ENCODE measurements at places on chromosomes 6 and 20.
A peak's percentile ranks its signal among the peaks of the same experiment; 100 is the strongest.

DNA sequence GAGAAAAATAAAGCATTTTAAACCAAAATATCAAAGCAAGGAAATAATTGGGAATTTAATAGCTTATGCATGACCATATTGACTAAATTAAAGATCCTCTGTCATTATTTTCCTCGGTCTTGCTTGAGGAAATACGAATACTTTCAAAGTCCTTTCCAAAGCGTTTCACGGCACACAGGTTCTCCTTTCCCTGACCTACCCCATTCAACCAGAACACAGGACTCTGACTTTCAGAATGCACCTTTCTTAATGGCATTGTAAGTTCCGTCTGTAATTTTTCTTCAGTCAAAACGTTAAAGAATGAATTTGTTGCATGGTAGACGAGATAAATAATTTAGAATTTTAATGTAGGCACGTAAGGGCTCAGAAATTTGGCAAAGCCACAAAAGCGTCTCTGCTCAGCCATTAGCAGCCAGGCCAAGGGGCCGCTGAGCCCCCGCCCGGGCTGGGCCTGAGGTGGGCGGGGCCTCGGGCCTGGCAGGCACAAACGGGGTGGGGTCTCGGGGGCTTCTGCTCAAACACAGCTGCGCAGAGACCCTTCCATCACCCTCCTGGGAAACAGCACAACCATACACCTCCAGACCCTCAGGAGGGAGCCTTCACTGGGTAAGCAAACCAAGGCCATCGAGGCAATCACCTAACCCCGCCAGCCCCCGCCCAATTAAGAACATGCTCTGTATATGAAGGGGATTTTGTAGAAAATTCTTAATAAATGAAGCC lies 3.4 kb downstream of the NEDD9 start:
- DNase-seq: no peak

DNA sequence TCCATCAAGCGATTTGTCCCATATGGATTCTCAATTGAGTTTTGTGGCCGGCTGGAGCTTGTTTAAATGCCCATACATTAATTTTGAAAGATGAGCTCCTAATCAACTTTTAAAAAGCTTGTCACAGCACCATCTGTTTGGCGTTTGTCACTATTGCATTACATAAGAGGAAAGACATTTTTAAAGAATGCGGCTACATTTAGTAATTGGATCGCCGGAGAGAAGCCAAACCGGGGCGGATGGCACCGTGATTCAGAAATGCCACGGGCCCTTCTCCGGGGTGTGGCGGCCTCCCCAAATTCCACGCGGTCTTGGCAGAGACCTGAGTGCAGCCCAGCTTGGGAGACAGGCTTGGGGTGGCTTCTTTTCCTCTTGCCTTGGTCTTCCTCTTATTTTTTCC lies 67.7 kb upstream of the ZNFX1 start:
- no peak for DNase-seq

- DNase-seq: no peak
Observed at GRCh38 chr6:6461138-6461537, 127.4 kb upstream of the LY86 start.

- DNase-seq: no peak
Observed at GRCh38 chr20:58453391-58453790, 61.8 kb downstream of the APCDD1L start.

DNA sequence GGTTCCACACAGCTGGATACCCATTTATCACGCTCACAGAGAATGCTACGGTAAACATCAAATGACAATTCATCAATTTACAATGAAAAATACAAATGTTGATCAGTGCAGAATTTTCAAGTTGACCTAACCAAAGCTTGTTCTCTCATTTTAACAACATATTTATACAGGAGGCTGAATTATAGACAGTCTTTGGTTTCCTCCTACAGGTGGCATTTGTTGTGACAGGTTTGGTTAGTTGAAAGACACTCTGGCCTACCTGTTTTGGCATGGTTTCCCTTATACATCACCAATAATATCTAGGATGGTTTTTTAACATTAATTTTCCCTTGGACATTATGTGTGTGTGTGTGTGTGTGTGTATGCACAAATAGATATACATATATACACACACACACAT lies 642.5 kb upstream of the MMS22L start:
- DNase-seq: no peak

DNA sequence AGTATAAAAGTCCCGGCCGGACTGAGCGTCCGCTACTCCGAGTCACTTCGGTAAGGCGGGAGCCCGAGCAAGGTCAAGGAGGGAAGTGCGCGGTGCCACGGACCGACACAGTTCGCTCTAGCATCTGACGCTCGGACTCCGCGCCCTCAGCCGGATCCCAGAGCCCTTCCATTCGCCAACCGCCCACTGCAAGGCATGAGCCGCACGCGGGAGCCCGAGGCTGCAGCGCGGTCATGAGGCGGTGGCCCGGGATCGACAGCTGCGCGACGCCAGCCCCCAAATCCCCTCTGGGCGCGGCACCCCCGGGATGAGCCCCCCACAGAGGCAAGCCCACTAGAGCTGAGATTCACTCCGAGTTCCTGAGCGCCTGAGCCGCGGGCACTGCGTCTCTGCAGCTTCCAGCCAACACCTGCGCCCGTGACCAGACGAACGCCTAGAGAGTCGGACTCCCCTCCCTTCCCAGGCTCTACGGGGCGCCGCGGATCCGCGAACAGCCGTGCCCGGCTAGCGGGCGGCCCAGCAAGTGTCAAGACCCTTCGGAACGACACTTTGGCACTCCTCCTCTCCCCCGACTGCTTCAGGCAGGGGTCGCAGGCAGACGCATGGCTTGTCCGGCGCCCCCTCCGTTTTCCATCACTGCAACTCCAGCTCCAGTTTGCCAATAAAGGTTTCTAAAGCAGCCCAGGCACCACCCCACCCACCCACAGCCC lies 725 bp upstream of the ISM1 start:
- DNase-seq: peak; percentile 63

DNA sequence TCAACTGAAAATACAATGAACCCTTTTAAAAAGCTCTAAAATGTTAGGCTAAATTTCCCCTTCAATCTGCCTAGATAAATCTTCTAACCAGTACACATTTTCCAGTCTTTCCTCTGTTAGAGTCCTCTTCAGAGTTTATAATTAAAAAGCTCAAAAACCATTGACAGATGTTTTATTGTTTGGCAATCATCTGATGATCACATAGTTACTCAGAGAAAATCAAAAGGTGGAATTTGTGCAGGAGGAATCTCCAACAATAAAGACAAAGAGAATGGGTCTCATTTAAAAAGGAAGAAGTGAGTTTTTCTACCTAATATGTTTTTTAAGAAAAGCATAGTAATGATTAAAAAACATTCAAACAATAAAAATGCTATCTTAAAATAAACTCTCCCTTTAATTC lies 3.1 kb downstream of the TRAPPC3L start:
- no peak for DNase-seq

- no peak for DNase-seq
Observed at GRCh38 chr6:11236076-11236750, 3.7 kb upstream of the NEDD9 start.

DNA sequence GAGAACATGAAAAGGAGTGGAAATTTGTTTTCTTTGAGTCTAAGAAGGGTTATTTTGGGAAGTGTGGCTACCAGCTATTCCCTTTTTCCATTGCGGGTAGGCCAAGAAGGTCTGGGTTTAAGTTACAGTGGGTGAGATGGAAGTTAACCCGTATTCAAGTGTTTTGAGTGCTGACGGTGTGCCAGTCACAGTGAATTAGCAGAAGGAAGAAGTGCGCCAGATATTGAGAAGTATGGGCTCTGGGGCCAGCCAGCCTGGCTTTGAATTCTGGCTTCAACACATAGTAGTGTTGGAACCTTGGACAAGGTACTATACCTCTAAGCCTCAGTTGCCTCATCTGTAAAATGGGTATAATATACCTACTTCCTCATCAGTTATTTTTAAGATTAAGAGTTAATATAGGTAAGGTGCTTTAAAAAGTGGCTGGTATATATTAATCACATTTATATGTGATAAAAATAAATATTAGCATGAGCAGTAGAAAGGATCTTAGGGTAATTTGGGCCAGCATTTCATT lies 16.3 kb downstream of the ZNF76 start:
- no peak for DNase-seq

Measured in activated T-cell treated with anti-CD3 and anti-CD28 coated beads, Interleukin-2, amount 50 U/mL, for 24 hours (primary cell).